Right ventricle myocardium inferior (tissue), 1 donor: ENCODE measurements at places on chromosomes 12 and 14. TPM values are rescaled to one million over a fixed set of nuclear protein-coding genes. Genes with fewer than 3 reads are reported as not detected.

LRTM2 gene
- total RNA-seq, result not detected

BCL2L14 gene
- not detected for total RNA-seq

DNA sequence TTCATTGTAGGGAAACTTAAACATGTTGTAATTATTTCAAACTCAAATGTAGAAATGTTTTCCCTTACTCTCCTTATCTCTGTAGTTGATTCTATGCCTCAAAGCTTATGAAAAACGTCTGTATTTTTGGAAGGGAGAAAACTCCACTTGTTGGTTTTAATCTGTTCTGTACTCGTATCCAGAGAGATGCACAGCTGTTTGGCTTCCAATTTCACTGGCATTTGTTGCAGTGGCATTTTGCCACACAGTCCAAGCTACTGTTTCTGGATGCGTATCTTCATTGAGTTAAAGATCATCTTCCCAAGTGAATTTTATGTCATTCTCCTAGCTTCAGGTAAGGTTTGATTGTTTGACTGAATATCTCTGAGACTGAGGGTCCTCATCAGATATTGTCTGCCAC is 481.4 kb downstream of the TRHDE start:
- no peak for DNase-seq

DNA sequence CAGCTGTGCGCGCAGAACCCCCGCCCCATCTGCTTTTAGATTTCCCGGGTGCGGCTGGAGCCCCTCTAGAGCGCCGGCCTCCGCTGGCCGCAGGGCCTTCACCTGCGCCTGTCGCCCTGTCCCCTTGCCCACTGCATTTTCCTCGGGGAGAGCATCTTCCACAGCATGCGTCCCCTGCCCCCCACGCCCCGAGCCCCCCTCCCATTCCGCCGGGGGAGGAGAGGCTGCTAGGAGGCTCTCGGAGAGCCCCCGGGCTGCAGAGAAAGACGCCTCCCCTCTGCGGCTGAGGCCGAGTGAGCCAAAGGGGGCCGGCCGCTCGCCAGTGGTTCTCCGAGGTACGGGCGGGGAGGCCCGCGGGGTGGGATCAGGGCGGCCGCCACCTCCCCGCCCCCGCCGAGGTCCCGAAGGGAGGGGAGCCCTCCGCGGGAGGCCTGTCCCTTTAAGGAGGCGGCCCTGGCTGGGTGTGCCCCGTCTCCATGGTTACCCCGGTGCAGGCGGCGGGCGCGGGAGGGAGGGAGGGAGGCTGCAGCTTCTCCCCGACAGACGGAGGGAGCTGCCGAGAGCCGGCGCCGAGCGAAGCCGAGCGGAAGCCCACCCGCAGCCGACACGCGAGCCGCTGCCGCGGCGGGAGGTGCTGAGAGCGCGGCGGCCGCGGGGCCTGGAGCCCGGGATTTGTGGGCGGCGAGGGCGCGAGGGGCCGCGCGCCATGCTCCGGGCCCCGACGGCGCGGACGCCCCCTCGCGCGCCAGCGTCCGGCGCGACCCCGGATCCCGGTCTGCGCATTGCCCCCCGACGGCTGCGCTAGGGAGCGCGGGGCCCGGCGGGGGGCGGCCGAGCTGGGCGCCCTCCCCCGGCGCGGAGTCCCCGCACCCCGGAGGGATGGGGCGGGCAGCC is at the start of gene KCNH3:
Gene KCNH3, plus strand, starts transcription at position 521 of the 894 bp plus-strand sequence. CDS start 387 bp downstream, outside the sequence.
- DNase-seq, result peak; percentile 91

- DNase-seq, result no peak
Measured at GRCh38 chr14:22753586-22753985, 12.9 kb upstream of the OXA1L start.

DNA sequence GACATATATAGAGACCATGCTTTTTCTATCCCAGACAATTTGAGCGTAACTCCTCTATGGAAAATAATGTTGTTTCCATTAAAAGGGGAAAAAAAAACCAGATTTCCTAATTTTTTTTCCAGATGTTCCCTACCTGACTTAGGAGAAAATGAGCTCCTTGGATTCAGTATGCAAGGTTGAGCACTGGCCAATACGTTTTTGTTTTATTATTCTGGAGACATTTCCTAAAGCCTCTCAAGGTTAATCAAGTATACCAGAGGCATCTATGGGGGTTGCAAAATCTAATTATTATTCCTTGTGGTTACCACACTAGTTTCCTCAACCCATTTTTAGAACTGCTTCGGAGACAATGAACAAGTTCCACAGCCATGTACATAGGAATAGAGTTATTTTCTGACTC is 291.3 kb downstream of the SLC16A7 start:
- DNase-seq, result no peak

GRCh38 chr12:3461391-3461790 is 29.6 kb upstream of the PRMT8 start:
- DNase-seq, result no peak
